ENCODE measurements at places on chromosomes 6 and 20.

- no peak for DNase-seq
These were observed 63.9 kb upstream of the PLEKHG1 start for GRCh38 chr6:150535818-150536220.

DNA sequence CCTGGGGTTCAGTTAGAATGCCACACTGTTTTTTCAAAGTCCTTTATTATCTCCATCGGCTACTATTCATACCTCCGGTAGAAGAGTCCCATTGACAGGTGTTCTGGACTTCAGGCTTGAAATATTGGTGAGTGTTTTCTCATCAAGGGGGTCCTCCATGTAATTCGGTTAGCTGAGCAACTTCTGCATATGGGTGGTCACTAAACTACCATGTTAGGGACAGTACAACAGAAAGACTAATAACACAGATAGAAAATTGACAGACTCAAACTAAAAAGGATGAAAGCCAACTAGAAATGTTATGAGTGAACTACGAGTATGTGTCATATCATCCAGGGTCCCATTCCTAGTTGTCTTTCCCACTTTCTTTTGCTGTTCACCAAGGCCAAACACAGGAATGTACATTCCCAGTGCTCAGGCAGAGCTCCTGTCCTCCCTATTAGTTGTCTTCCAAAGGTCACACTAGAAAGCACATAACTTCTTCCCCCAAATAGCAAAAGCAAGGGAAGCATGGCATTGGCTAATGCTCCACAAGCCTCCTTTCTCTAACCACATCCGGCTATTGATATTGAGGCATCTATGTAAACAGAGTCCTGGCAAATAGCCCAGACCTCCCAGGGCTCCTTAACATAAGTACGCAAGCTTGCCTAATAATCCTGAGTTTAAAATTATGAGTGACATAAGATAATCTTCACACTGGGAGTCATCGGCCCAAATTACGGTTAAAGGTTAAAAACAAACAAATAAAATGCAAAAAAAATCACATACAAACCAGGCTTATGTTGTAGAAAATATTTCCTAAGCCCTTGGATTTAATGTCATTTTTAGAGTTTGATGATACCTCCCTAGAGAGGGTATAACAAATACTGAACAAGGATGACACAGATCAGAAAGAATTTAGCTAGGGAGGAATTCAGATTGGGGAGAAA is 13.2 kb downstream of the CCN2 start:
- no peak for DNase-seq

GRCh38 chr20:47574616-47575364 is 73.1 kb downstream of the NCOA3 start:
- peak; percentile 20 for DNase-seq

- no peak for DNase-seq
These were observed 384.6 kb upstream of the FLRT3 start for GRCh38 chr20:14721926-14722452.

DNA sequence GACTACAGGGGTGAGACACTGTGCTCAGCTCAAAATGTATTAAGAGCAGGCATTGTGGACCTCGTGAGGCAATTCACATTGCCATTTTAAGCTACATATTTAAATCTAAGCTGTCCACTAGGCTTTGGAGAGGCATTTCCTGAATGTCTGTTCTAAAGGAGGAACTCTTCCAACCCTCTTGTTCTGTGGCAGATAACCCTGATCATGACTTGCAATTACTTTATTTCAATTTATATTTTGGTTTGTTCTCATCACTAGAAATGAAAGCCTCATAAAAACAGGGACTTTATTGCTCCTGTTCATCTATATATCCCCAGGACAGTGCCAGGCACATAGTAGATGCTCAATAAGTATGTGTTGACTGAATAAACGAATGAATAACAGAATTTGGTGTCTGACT is 84.0 kb upstream of the SALL4 start:
- DNase-seq: no peak

DNA sequence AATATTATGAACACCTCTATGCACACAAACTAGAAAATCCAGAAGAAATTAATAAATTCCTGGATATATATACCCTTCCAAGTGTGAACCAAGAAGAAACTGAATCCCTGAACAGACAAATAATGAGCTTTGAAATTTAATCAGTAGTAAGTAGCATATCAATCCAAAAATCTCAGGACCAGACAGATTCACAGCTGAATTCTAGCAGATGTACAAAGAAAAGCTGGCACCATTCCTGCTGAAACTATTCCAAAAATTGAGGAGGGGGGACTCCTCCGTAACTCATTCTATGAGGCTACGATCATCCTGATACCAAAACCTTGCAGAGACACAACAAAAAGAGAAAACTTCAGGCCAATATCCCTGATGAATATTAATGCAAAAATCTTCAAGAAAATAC is 67.0 kb upstream of the PDE7B start:
- DNase-seq: no peak

DNA sequence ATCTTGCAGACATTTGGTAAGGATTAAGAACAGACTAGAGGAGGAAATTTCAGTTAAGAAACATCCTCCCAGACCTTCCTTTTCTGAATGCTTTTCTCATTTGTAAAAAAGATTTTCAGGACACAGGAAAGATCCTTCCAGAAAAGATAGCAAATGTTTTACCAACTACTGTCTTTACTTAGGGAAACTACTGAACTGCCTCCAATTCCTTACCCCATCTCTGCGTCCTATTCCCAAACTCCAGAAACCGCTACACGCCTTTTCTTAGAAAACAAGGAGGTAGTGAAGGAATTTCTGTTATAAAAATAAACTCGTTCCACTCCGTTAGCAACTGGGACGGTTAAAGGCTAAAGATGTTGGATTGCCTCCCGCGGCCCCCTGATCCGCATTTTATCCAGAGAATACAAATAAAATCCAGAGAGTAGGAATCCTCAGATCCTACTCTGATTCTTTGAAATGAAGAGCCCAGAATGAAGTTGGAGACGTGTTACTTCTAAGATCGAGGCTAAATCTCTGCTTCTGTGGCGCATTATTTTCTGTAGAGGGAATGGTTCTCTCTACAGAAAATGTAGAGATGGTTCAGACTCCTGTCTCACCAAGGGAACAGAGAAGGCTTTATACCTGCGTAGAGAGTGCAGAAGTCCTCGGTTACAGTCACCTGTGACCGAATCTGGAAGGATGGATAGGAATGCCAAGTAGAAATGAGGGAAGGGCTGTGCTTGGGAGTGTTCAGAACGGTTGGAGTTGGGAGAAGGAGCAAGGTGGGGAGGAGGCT is 133.0 kb downstream of the GPX5 start:
- no peak for DNase-seq

GRCh38 chr20:3283222-3283820 is 44.3 kb upstream of the SLC4A11 start:
- no peak for DNase-seq

GRCh38 chr6:38184585-38185080 is 365.1 kb downstream of the ZFAND3 start:
- DNase-seq: no peak

DNA sequence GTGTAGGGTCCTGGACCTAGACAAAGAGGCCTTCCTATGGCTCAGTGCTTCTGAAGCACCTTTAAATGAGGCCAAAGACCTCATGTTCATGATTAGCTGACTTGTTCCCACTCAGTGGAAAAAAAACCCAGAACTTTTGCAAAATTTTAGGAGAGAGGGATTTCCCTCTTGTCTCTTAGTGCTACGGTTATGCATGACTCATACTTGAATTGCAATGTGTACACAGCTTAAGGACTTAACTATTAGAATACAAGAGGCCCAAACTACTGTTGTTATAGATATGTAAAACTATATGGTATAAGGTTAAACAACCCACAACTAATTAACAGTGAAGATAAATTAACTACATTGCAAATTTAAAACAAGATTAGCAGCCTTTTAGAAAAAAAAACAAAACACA is 32.3 kb upstream of the HLA-A start:
- DNase-seq: no peak

DNA sequence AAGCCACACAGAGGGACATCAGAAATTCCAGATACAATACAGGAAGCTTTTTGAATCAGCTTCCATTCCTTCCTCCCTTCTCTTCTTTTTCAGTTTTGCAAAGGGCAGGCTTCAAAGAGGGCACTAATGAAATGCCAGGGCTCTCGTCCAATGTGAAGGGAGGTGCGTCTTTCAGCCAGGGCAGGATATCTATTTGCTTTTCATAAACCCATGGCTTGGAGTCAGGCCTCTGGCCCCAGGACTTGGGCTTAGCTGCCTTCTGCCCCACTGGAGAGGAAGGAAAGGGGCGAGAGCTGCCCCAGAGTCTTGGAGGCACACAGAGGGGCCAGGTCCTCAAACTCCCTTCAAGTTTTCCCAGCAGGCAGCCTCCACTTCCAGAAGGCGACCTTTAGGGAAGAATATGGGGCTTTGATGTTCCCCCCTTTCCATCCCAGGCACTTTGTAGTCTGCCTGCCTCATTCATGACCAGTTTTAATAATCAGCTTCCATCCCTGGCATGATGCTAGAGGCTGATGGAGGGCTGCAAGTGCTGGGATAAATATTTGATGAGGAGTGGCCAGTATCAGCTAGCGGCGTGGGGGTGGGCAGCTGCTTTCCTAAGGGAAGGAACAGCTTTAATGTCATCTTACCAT is 234.8 kb downstream of the NRN1 start:
- DNase-seq: no peak

GRCh38 chr6:127300411-127300810 is 33.7 kb downstream of the RNF146 start:
- DNase-seq: no peak

- DNase-seq: no peak
These were observed 135.9 kb upstream of the EPHA7 start for GRCh38 chr6:93555292-93555691.

DNA sequence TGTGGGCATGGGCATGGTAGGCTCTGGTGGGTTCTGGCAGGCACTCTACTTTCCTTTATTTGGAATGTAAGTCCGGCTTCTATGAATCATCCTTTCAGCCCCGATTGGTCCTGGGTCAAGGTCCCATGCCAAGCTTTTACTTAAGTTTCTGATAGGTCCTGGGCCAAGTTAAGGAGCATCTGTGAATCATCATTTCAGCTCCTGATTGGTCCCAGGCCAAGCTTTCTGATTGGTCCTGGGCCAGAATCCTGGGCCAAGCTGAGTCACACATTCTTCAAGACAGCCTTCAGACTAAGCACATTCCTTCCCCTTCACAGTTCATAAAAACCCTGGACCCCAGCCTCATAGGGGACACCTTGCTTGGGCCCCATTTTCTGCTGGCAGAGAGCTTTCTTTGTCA is 231.0 kb upstream of the EYS start:
- no peak for DNase-seq

DNA sequence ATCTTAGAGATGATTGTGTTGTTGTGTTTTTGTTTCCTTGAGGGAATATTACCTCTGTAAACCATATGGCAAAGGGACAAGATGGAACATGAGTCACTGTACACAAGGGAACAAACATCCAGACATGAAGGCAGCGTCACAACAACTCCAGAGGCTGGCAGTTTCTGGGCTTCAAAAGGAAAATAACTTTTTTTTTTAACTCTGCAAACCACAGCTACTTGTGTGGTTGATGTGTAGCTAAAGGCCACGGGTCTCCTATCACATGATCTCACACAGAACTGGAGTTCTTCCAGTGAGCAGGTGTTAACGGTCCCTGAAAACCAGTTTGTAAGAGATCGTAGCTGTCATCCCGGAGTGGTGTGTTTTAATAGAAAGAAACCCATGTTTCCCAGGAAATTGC is 33.2 kb upstream of the HBS1L start:
- DNase-seq: peak; percentile 51

DNA sequence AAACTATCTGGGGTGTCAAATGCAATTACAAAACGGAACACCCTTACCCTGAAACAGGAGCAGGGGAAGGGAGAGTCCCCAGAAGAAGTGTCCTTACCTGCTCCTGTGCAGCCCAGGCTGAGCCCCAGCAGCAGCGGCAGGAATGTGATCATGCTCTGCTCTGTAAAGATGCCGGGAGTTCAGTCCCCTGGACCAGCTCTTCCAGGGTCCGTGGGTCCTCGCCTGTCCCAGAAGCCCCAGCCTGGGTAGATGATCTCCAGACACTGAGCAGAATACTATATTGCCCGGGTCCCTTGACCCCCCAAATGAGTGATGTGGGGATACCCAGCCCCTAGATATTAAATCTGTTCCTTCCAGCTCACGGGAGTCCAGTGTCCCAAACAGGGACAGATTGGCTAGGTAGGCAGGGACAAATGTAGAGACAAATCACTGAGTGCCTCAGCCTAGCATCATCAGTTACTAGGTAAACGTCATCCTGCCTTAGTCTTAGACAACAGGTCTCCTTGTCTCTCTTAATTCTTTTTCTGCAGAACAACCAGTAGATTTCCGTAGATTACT is at the start of gene HLA-DMB:
Gene HLA-DMB, minus strand, starts transcription at position 373 of the 558 bp plus-strand sequence. Its CDS starts 221 bp downstream, at position 152.
- peak; percentile 51 for DNase-seq

DNA sequence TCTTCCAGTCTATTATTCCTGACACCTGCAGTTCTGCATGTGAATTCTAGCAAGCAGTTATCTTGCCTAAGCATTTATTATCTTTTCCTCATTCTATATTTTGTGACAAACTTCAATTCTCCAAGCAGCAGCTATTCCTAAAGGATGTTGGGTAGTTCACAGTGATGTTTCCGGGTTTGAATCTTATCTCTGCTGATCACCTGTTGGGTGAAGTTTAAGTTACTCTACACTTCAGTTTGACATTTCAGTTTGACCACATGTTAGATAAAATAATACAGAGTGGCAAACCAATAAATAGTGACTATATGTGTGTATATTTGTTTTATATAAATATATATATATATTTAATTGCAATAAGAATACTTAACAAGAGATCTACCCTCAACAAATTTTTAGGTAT is 168.6 kb downstream of the ADGRG6 start:
- DNase-seq: no peak

DNA sequence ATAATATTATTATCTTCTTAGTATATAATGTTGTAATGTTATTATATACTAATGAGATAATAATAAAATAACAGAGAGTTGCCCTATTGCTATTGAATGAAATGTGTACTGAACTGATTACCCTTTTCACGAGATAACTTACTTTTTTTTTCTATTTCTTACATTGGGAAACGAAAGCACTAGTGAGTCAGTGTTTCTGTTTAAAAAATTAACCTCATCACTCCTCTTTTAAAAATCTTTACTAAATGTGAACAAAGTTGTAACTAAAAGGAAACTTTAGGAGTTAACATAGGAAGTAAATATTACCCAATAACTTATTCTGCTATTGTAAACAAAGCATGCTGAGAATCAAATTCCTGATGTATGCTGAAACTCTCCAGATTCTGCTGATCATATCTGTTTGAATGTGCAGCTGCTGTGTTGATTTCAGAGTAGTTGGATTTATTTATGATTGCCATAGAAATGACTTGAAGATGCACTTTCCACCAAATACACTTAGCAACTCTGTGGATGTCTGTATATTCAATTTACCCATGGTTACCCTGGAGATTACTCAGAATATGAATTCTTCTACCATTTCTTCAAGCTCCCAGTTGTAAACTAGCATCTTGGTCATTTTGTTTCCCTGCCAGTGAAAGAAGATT is 523.4 kb downstream of the TENT5A start:
- DNase-seq: no peak

GRCh38 chr20:37376324-37376723 is 30.4 kb downstream of the SRC start:
- no peak for DNase-seq

All from pancreas (tissue), 10 donors.